ENCODE measurements at places on chromosomes 1 and 21.

- no peak for DNase-seq
These were observed 487.1 kb downstream of the KCNT2 start for GRCh38 chr1:196121181-196121580.

- DNase-seq, result no peak
These were observed 59.9 kb downstream of the PLXNA2 start for GRCh38 chr1:208183977-208184911.

- no peak for DNase-seq
These were observed 29.4 kb upstream of the B3GALNT2 start for GRCh38 chr1:235533476-235534168.

DNA sequence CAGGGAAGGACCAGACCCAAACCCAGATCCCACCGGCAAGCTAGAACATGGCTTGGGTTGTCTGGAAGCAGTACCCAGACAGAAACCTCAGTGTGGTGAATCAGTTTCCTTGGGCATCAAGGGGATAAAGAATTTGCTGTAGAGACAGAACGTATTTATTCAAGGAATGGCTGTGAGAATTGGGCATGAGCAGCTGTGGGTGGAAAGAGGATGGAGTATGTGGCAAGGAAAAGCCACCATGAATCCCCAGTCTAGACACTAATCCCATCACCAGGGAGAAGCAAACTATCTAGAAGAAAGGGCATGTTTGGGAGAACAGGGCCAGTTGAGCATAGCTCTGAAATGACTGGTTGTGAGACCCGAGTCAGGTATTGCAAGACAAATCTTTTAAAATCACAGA is 109.2 kb downstream of the TOMM20 start:
- no peak for DNase-seq

- DNase-seq, result peak; percentile 37
These were observed 835 bp downstream of the C1orf52 start for GRCh38 chr1:85258536-85259117.

DNA sequence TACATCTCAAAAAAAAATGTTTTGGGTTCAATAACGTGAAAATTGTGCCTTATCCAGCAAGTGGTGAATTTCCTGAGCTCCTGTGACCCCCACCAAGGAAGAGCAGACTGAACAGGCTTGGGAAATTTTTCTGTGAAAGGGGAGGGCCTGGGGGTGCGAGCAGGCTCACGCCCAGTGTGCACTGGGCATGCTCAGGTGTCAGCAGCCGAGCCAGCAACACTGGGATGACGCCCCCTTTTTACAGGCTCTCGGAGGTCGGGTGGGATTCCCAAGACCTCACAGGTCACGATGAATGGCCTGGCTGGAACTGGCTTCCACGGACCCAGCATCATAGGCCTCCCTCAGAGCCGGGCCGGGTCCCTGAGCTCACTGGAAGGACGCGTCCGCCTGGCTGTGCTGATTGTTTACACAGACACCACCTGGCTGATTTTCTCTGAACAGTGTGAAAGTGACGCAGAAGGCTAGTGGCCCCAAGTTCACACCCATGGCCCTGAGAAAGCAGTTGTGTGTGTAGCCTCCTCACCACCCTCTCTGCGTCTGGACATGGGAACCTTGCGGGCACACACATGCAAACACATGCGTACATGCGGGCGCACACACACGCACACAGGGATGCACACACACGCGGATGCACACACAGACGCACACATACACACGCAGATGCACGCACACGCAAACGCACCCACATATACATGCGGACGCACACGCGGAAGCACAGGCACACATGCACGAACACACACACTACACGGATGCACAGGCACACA is 9.2 kb downstream of the CSTB start:
- DNase-seq, result no peak

DNA sequence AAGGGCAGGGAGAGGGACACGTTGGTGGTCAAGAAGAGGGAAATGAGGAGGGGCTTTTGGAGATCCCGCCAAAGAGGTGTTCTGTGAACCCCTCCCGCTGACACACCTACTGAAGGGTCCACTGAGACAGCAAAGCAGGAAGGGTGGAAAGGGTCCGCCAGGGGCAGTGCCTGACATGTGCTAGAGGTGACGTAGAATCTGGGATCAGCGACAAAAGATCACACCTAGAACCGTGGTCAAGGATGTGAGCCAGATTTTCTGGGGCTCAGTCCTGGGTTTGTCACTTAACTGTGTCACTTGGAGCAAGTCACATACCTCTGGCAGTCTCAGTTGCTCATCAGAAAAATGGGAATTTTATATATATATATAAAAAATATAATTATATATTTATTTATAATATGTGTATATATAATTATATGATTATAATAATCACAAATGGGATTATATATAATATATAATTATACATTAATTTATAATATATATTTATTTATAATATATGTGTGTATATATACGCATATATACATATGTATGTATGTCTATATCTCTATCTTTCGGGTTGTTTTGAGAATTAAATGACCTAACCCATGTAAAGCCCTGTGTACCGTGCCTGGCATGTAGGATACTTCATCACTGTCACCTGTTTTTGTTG is 35.0 kb upstream of the ATP5PO start:
- DNase-seq, result no peak

DNA sequence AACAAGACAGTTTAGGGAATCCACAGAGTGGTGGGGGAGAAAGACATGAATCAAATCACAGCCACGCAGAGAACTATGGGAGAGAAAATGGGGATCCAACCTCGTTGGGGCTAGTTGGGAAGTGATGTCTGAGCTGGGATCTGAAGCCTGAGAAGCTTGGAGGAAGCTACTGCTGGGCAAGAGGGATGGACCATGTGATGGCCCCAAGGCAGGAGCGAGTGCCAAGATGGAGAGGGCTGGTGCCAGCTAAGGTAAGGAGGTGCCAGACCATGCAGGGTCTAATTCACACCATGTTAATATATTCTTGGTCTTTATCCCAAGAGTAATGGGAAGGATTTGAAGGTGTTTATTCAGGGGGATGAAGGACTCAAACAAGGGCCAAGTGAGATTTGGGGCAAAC is 18.2 kb upstream of the TCEA3 start:
- DNase-seq, result no peak
